ENCODE measurements at places on chromosomes 16 and 17.

DNA sequence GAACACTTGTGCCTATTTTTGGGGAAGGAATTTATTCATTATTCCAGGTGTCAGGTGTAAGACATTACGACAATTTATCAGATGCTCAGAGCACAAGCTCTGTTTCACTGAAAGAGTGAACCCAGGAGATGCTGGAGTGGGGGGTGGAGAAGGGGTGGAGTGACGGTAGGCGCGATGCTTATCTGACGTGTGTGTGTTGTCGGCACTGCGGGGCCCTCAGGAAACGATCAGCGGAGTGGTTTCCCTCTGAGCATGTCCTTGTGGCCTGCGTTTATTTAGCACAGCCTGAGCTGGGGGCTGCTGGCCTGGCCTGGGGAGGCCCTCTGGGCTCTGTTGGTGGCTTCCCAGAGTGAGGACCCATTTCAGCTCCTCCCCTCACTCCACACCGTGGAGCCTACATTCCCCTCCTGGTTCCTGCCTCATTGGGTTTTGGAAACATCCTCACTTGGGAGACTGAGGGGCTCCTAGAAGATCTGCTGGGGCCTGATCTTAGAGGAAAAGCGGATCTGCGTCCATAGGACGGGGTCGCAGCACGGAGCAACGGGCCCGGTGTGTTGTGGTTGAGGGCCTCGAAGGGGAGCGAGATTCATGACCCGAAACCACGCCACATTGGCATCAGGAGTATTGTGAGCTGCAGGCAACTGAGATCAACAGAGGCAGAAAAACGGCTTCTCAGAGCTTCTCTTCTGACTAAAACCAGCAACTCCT lies 19.0 kb upstream of the GNG13 start:
- DNase-seq: no peak

- DNase-seq: no peak
Measured at GRCh38 chr17:76548378-76549214, 8.8 kb downstream of the PRCD start.

DNA sequence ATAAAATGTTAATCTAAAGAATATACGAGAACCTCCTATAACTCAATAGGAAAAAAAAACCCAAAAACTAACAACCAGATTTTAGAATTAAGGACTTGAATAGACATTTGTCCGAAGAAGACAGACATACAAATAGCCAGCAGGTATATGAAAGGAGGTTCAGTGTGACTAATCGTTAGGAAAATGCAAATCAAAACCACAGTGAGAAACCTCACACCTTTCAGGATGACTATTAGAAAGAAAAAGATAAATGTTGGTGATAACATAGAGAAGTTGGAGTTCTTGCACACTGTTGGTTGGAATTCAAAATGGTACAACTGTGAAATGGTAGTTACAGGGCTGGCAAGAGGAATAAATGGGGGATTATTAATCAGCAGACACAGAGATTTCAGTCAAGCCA lies 339.0 kb downstream of the TMEM114 start:
- no peak for DNase-seq

- no peak for DNase-seq
Measured at GRCh38 chr16:56941092-56941491, 9.2 kb downstream of the HERPUD1 start.

DNA sequence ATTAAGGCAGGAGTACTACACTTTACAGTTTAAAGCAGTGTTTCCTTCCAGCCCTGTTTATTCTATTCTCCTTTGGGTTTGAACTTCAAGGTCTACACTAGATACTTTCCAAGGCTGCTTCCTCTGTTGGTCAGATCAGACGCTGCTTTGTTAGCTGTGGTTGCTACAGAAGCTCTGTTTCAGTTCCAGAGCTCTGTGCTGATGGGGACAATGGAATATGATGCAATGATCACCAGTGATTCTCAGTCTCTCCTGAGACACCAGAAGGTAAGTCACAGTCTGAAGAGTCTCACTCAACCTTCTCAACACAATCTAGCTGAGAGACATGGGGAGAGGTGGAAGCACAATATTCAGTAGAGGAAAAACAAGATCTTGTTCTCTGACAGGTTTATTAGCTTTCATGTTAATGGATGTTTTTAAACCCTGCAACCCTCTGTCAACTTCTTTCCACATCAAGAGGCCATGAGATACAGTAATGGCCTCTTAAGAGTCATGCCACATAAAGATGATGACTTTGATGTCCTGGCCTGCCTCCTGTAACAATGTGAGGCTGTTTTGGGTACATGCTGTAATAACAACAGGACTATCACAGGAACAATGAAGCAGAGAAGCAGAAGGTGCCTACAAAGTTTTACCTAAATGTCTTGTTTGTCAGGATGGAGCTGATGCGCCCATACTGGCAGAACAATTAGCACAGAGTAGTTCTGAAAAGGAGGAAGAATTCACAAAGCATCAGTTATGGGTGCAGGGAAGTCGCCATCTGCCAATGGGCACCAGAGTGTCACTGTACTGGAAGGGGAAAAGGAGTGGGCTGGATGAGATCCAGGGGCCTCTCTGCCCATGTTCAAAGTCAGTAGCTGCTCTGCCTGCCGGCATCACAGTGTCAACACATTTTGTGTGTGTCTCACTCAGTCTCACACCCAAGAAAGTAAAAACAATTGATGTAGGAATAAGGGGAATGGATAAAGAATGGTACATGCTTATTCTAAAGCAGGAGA lies 33.4 kb downstream of the PSME3IP1 start:
- no peak for DNase-seq

DNA sequence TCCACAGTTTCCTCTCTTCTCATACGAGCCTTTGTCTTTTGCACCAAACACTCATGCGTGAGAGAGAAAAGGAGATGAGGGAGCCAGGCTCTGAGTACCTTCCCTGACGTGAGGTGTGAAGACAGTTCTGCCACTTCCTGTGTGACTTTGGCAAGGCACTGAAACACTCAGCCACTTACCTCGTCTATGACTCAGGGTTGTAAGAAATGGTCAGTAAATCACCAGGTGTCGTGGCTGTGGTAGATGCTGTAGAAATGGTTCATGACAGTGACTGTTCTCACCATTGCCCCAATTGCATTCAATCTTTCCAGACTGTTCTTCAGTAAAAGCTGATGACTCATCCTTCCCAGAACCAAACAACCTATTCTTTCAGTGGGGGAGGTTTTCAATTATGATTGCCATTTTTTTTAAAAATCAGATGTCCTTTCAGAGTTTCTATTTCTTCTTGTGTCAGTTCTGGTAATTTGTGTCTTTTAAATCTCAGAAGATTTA lies 49.2 kb upstream of the CBFA2T3 start:
- peak; percentile 62 for DNase-seq

DNA sequence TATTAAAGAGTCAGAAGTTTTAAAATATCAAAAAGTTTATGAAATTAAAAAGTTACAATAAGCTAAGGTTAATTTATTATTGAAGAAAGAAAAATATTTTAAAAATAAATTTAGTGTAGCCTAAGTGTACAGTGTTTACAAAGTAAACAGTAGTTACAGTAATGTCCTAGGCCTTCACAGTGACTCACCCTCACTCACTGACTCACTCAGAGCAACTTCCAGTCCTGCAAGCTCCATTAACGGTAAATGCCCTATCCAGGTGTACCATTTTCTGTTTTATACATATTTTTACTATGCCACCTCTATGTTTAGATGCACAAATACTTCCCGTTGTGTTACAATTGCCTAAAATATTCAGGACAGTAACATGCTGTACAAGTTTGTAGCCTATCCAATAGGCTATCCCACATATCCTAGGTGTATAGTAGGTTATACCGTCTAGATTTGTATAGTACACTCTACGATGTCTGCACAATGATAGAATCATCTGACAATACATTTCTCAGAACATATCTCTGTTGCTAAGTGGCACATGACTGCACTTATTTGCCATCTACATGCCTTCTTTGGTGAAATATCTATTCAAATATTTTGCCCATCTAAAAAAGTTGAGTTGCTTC lies 67.2 kb upstream of the WSB1 start:
- no peak for DNase-seq

DNA sequence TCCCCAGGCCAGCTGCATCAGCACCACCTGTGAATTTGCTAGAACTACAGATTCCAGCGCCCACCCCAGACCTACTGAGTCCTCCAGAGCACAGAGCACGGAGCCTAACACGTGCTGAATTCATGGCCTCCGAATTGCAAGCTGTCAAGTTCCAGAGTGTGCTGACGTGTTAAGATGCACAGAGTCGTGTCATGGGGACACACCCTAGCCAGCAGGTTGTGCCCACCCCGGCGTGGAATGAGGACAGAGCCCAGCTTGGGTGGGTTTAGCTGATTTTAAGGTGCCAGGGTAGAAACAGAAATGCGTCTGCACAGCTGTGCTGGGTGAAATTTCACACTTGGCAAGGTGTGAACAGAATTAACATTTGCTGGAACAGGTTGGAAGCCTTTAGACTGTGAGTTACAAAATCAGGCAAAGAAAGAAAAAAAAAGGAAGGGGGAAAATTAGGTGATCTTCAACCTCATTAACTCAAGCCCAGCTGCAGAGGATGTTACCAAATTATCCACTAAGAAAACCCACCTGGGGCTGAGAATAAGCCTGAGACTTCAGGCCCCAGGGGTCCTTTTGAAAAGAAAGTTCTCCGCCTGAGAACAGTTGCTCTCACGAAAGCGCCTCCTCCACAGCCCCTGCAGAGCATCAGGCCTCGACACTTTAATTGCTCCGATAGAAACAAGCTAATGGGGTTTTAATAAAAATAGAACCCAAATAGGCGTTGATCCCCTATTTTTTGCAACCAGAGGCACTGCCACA lies 27.1 kb downstream of the GINS3 start:
- no peak for DNase-seq

DNA sequence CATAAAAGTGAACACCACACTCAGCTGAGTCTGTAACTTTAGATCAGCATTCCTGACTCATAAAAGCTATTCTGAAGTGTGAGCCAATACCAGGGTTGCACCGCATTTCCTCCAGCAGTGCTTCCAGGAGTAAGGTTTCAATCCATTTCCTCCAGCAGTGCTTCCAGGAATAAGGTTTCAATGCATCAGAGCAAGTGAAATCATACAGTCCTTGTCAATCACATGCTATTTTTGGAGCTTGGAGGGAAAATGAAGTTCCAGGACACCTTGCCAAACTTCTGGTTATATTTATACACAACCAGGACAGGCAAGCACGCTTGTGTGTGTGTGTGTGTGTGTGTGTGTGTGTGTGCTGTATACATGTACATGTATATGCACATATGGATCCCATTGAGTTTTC lies 327.6 kb downstream of the GRIN2A start:
- DNase-seq: no peak

- DNase-seq: peak; percentile 56
Measured at GRCh38 chr17:65750631-65751115, 189.2 kb upstream of the AXIN2 start.

DNA sequence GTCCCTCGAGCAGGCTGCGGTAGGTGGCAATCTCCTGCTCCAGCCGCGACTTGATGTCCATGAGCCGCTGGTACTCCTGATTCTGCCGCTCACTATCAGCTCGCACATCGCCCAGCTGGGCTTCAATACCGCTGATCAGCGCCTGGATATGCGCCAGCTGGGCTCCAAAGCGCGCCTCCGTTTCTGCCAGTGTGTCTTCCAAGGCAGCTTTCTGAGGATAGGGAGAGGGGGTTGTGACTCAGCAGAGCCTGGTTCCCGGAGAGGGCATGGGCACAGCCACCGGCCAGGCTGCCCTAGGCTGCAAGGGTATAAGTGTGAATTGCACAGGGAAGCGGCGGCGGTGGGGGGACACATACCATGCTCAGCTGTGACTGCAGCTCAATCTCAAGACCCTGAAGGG lies 4.3 kb downstream of the KRT19 start:
- DNase-seq: no peak

DNA sequence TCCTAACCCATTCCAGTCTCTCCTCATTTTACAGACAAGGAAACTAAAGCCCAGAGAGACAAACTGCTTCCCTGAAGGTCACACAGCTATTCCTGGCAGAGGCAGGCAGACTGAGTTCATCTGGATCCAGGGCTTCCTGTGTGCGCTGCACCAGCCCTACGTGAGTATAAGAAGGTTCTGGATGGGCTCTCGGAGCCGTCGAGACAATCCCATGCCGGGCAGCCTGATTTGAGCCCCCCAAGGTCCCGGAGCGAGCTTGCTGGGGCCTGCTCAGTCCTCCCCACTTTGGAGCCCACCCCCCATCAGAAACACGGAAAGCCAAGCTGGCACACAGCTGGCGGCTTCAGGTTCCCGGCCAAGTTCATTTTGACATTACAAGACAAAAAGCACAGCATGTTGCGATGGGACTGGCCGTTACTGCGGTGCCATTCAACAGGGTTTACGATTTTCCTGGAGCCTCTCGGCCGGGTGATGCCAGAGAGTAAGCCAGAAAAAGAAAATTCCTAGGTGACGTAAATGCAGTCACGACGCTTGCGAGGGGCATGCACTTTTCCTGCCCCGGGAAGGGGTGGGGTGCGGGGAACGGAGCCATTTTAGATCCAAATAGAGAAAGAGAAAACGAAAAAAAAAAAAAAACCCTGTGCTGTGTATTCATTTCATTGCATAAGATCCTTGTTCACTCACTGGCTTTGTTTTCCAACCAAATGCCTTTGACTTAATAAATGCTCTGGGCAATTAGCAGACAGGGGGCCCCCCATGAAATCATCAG lies 167.1 kb upstream of the FOXF1 start:
- DNase-seq: no peak

- no peak for DNase-seq
Measured at GRCh38 chr17:6989779-6990178, 6.1 kb upstream of the ALOX12 start.

GRCh38 chr16:60720060-60720459 lies 1316.2 kb downstream of the CDH8 start:
- DNase-seq: no peak

DNA sequence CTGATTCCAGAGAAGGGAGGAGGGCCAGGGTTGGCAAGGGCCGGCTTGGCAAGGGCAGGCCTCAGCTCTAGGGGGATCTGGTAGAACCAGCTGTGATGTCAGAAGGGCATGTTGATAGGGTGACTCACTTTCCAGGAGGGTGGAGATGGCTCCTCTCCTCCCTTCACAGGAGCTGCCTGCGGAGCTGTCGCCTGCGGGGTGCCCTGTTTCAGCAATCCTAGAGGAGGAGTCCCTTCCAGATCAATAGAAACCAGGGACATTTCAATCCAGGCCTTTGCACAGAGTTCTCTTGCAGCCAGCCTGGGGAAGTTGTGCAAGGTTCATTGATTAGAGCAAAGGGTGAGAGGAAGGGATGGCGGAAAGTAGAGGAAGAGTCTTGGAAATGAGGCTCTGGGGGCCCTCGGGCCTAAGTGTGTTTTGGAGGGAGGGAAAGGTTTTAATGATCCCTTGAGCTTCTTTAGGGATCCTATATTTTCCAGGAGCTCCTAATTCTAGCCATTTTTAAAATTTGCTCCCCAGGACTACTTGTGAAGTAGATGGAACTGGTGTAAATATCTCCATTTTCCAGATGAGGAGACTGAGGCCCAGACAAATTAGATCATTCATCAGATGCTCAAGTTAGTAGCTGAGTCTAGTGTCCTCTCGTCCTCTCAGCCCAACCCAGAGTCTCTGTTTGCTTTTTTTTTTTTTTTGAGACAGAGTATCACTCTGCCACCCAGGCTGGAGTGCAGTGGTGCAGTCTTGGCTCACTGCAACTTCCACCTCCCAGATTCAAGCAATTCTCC lies 24.8 kb upstream of the CSNK2A2 start:
- no peak for DNase-seq

GRCh38 chr16:8936421-8936820 lies 27.3 kb downstream of the USP7 start:
- peak; percentile 71 for DNase-seq

- no peak for DNase-seq
Measured at GRCh38 chr16:77793417-77793816, 5.1 kb downstream of the VAT1L start.

All from stimulated activated CD4-positive, alpha-beta T cell treated with anti-CD3 and anti-CD28 coated beads, Interleukin-4, amount 100 ng/mL, for 4 hours (primary cell).